ENCODE measurements at places on chromosomes 2 and 18. TPM values are rescaled to one million over a fixed set of nuclear protein-coding genes. Genes with fewer than 3 reads are reported as not detected.

Gene CYP27A1
- 2.9 TPM for total RNA-seq

Gene IL1RL1
- total RNA-seq, result not detected

Gene THSD7B
- 13.9 TPM for total RNA-seq

Gene KCNG3
- total RNA-seq, result 1.2 TPM

Gene SIX3
- total RNA-seq, result 1.2 TPM

Gene DUSP19
- 14.7 TPM for total RNA-seq

Gene ASTL
- not detected for total RNA-seq

Gene SLC9A2
- total RNA-seq, result 0.41 TPM

Gene DSG4
- total RNA-seq, result under 0.01 TPM

Gene RIT2
- total RNA-seq, result 29.3 TPM

DNA sequence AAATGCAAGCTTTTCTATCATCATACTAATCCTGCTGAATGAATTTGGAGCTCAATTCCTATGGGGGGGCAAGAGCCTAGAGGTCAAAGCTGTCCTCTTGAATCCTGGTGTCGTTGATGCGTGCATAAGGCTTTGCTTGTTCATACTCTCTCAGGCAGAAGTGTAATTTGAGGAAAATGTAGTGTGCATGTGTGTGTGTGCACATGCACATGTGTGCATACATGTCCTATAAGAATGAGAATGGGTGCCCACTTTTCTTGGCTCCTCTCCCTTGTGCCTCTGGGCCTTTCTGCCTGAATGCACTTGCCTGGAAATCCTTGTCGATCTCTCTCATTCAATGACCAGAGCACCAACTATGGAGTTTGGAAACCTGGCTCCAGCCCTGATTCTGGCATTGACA is 28.5 kb upstream of the C18orf32 start:
- DNase-seq, result no peak

DNA sequence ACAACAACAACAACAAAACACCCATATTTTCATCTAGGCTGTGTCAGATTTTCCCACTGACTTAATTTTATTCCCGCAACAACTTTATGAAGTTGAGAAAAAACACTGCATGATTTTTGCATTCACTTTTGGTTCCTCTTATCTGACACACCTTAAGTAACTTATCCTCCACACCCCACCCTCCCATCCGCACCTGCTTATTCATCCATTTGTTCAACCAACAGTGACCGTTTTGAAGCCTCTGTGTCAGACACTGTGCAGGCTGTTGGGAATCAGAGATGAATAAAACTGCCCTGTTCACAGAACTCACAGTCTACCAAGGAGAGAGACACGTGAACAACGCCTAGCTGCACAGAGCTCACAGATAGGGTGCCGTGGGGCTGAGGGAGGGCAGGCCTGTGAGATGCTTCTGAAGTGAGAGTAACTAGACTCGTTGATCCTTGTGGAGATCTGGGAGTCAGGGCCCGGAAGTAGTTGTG is 7.4 kb downstream of the CNNM4 start:
- no peak for DNase-seq

DNA sequence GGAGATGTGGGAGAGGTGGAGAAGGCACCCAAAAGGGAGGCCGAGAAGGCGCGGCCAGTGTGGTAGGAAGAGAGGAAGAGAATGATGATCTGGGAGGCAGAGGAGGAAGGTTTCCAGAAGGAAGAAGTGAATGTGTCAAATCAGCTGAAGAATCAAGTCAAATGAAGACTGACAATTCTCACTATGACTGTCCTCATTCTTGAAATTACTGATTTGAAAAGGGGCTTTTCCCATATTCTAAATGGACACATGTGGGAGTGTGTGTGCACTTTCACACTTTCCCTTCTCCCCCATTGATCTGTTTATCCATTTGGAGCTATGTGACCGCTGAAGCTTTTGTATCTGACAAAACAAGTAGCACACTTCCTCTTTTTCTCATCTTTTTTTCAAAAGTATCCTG is 6.1 kb downstream of the AFF3 start:
- no peak for DNase-seq

GRCh38 chr2:212193803-212194202 is 344.8 kb downstream of the ERBB4 start:
- DNase-seq, result no peak

DNA sequence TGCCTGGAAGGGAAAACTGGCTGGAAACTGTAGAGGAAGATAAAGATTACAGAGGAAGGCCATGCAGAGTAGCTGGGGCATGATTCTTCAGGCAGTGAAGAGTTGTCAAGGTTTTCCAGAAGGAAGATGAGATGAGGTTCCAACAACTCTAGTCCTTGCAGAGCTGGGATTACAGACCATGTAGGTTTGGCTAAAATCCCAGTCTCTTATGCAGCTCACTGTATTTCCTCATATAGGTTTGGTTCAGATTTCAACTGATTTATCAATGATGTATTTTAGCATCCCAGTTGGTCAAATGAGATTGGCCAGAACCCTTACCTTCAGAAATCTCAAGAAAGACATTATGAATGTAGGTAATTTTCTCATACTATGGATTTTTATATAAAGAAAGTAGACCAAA is 16.4 kb downstream of the FAP start:
- DNase-seq, result no peak

- no peak for DNase-seq
These were observed 339.2 kb upstream of the NRP2 start for GRCh38 chr2:205343103-205343502.

- DNase-seq, result no peak
These were observed 225.6 kb downstream of the ZBTB7C start for GRCh38 chr18:48183613-48184012.

- DNase-seq, result no peak
These were observed 105.6 kb downstream of the PIGN start for GRCh38 chr18:62081248-62081647.

- DNase-seq, result no peak
These were observed 99.7 kb upstream of the UGP2 start for GRCh38 chr2:63741884-63742579.

- DNase-seq, result no peak
These were observed 5.8 kb upstream of the MEIS1 start for GRCh38 chr2:66428986-66429612.

- DNase-seq, result no peak
These were observed 141.7 kb downstream of the NDUFA10 start for GRCh38 chr2:239883326-239884050.

DNA sequence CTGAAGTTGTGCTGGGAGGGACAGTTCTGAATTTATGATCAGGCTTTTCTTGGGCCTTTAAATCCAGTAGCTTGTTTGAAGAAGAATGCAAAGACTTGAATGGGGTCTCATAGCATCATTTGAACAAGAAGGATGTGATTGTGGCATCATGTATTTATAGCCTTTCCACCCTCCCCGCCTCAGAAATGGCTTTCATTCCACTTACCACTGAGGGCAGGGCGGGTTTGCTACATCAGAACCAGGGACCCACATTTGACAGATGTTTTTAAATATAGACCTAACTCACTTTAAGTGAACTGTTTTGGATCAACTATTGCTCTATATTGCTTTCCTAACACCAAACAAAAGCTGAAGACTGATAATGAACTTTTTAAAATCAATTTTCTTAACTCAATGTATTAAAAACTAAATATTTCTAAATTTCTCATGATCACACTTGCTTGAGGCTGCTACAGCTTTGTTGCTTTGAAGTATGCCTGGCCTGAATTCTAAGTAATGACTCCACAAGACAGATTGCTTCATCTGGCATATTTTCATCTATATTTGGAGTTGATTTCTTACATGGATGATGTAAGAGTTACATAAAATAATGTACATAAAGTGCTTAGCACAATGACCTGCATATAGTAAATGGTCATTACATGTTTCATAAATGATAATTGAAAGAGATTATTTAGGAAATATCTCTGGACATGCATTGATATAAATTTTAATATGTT is 1552.9 kb upstream of the SLC39A10 start:
- no peak for DNase-seq

DNA sequence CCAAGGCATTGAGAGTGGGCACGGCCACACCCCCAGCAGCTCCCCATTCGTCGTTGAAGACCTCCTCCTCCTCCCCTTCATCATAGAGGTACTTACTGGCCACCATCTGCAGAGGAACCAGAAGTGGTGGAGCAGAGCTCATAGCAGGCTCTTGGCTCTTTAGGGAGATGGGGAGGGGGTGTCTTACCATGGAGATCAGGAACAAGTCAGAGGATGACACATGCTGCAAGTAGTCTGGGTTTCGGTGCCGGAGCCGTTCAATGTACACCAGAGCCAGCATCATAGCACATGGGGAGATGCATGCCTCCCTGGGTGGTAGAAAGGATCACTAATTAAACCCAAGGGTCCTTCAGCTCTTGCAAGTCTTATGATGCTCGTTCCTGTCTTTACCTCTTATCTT is 1.9 kb downstream of the CNPPD1 start:
- DNase-seq, result no peak

GRCh38 chr2:219071131-219071816 is 10.6 kb upstream of the IHH start:
- DNase-seq, result no peak

- no peak for DNase-seq
These were observed 37.9 kb upstream of the ASB1 start for GRCh38 chr2:238388794-238389193.

- DNase-seq, result no peak
These were observed 244.6 kb upstream of the NT5C1B start for GRCh38 chr2:18833941-18834340.

- no peak for DNase-seq
These were observed 676 bp upstream of the AGPS start for GRCh38 chr2:177391822-177392372.

DNA sequence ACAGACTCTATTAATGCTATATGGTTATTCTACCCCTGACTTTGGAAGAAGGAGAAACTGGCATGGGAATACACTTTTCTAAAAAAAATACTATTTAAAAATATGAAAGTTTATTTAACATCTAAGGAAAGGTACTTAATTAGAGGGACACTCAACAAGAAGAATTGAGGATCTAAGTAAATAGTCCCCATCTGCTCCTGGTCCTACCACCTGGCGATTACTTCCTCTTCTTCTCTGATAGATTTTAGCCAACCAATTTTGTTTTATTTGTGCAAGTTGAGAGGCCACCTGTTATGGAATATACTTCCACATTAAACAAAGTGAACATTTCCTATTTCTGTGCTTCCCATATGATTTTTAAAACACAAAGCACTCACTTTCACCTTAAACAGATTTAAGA is 111.7 kb downstream of the BCL2 start:
- DNase-seq, result no peak

- DNase-seq, result no peak
These were observed 229.0 kb downstream of the MGAT5 start for GRCh38 chr2:134482766-134483340.
